ENCODE measurements at places on chromosomes 6 and 20.

GRCh38 chr20:3997446-3997845 lies 17.9 kb downstream of the RNF24 start:
- no peak for DNase-seq

- DNase-seq: no peak
Measured at GRCh38 chr6:44708208-44708607, 320.7 kb downstream of the CDC5L start.

GRCh38 chr6:28567506-28567905 lies 41.8 kb downstream of the GPX5 start:
- DNase-seq: no peak

- peak; percentile 65 for DNase-seq
Measured at GRCh38 chr6:127266892-127267645, 405 bp downstream of the RNF146 start.

DNA sequence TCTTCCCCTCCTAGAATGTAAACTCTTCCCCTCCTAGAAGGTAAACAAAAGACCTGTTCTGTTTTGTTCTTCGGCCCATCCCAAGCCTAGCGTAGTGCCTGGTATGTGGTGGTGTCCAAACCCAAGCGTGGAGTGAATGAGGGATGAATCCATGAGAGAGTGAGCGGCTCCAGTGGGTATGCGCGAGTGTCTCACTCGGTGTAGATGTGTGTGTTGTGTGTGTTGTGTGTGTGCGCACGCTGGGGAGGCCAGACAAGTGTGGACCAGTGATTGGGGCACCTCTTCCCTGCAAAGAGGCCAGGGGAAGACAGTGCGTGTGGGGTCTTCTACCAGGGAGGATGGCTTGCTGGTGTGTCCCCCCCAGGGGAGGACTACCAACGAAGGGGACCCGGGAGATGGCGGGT lies 392 bp upstream of the SLC2A10 start:
- no peak for DNase-seq

- DNase-seq: no peak
Measured at GRCh38 chr6:33877982-33878535, 74.3 kb upstream of the MLN start.

GRCh38 chr20:19506021-19506420 lies 252.0 kb upstream of the RIN2 start:
- no peak for DNase-seq

DNA sequence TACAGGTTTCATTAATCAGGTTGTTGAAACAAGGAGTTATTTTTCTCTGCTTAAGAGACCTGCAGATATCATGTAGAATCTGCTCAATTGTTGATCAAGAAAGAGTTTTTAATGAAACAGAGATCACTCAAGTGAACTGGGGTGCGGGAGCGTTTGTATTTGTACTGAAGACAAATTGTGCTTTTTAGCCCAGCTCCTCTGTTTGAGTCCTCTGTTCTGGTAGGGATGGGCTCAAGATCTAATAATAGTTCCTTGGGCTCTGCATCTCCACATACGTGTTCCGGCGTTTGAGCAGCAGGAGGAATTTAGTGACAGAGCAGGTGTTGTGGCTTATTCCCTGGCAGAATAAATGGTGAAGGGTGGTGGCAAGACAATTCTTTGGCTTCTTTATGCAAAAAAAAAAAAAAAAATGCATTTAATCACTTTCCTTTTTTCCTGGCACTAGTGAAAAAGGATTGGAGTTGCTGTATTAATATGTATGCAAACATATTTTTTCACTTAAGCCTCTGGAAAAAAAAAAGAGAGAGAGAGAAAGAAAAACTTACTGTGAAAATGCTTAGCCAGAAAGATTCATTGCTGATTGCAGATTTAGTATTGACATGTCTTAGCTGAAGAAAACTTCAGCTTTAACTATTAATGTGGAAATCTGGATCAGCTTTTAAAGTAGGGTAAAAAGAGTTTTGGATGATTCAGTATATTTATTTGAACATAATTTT lies 4.0 kb downstream of the CITED2 start:
- DNase-seq: no peak

DNA sequence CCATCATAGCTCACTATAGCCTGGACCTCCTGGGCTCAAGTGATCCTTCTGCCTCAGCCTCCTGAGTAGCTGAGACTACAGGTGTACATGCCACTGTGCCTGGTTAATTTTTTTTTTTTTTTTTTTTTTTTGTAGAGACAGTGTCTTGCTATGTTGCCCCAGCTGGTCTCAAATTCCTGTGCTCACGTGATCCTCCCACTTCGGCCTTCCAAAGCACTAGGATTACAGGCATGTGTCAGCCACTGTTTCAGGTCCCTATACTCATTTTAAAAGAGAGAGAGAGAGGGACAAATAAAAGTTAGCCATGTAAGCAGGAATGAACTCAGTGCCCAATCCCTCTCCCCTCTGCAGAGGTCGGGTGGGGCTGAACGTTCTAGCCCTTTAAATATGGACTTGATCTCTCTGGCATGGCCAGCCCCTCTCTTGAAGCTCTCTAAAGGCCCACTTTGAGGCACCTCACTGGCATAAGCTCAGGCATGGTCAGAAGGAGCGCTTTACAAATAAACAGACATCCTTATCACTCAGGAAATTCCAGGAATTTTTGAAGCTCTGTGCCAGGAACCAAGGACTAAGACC lies 9.0 kb upstream of the SERPINB1 start:
- DNase-seq: no peak

GRCh38 chr6:136038531-136038930 lies 187.0 kb downstream of the PDE7B start:
- no peak for DNase-seq

- DNase-seq: no peak
Measured at GRCh38 chr6:140669321-140669720, 1294.9 kb upstream of the CITED2 start.

DNA sequence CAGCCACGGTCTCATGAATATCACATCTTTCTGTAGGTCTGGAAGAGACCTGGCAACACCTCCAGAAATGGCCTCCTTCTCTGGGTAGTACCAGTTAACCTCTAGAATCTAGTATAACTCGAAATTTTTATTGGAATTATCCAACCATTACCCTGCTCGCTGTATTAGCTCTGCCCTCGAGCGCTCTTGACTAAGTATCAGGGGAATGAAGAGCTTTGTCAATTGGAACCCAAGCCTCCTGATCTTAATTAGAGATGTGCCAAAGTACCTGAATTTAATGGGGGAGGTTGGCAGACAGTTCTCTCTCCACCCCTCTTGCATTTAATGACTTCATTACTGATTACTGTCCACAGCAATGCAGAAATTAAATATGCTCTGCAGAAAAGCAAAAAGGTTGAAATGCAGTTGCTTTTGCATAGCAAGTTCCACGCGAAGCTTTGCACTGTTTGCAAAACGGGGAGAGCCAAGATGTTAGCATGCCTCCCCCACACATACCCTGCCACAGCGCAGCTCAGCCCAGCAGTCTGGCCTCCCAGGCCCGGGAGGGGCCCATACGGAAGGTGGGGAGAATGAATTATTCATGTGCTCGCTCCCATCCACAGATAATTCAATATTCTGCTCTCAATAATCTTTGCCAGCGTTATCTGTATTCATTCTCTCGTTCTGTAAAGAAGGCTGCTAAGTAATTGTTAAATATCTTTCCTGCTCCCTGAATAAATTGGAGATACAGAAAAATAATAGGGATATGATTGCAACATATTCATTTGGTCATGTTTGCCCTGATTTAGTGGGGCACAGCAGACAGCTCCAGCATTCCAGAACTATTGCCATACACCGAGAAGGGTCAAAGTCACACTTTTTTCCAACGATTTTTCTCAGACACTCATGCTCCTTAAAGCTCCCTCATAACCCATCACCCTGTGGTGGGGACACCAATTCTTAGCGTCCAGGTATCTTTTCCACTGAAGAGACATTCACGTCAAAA lies 305.8 kb downstream of the CDH26 start:
- DNase-seq: no peak

GRCh38 chr6:28880894-28881780 lies 42.6 kb downstream of the TRIM27 start:
- DNase-seq: peak; percentile 78

- no peak for DNase-seq
Measured at GRCh38 chr6:58073263-58073662, 755.8 kb downstream of the PRIM2 start.

DNA sequence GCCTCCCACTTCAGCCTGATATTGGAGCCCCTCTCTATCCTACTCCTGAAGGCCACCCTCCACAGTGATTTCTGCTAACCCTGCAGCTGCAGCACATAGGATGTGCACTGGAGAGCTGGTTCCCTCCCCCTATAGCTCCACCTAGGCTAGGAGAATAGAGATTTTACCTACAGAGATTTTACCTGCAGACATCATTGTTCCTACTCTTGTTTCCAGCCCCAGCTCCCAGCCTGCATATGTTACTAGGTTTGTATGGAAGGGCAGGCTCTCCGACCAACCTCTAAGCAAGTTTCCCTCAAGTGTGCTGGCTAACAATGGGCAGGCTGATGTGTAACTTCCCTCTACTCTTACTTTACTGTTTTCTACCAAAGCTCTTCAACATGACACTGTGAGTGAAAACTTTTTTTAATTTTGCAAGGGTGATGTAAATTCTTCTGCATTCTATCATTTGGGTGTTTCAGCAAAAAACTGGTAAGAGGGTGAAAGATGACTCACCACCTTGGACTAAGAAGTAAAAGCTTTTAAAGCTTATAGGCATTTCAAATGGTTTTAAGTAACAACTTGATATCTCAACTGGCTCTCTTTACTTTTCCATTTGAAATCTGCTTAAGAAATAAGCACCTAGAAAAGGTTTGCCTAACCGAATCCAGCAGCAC lies 106.8 kb downstream of the CDK19 start:
- peak; percentile 51 for DNase-seq

DNA sequence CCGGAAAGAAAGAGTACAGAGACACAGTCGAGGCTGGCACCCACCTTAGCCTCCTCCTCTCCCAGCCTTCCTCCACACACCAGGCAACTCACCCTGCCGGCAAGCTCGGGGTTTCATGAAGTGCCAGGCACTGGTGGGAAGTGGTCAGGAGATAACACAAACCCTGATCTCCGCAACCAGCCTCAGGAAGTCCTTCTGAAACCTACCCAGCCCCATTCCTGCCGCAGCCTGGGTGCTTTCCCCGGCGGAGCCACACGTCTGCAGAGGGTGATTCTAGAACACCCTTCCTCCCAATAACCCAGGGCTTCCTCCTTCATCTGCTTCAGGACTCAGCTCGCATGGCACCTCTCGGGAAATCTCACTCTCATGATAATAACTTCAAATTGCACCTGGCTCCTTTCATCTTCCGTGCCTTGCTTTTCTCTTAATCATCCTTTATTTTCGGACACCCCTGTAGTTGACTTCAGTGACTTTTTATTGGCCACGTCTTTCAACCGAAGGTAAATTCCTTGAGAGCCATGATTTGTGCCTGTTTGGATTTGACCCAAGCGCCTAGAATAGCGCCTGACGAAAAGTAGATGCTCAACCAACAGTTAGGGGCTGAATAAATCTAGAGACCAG lies 8.7 kb upstream of the HLA-E start:
- DNase-seq: peak; percentile 63

GRCh38 chr6:10151144-10151915 lies 263.5 kb downstream of the TFAP2A start:
- no peak for DNase-seq

DNA sequence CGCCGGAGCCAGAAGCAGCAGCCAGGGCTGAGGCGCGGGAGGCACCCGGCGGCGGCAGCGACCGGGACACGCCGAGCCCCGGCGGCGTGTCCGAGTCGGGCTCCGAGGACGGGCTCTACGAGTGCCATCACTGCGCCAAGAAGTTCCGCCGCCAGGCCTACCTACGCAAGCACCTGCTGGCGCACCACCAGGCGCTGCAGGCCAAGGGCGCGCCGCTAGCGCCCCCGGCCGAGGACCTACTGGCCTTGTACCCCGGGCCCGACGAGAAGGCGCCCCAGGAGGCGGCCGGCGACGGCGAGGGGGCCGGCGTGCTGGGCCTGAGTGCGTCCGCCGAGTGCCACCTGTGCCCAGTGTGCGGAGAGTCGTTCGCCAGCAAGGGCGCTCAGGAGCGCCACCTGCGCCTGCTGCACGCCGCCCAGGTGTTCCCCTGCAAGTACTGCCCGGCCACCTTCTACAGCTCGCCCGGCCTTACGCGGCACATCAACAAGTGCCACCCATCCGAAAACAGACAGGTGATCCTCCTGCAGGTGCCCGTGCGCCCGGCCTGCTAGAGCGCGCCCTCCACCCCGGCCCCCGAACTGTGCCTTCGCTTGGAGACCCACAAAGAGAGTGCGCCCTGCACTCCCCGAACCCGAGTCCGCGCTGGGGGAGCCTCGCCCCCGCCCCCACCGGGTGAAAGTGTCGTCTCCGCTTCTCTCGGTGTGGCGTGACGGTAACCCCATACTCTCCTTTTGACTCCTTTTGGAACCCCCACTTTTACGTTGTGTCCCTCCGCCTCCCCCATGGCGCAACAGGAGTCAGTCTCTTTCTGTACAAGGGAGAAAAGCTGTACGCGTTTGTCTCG lies 1.6 kb downstream of the INSM1 start:
- DNase-seq: no peak

DNA sequence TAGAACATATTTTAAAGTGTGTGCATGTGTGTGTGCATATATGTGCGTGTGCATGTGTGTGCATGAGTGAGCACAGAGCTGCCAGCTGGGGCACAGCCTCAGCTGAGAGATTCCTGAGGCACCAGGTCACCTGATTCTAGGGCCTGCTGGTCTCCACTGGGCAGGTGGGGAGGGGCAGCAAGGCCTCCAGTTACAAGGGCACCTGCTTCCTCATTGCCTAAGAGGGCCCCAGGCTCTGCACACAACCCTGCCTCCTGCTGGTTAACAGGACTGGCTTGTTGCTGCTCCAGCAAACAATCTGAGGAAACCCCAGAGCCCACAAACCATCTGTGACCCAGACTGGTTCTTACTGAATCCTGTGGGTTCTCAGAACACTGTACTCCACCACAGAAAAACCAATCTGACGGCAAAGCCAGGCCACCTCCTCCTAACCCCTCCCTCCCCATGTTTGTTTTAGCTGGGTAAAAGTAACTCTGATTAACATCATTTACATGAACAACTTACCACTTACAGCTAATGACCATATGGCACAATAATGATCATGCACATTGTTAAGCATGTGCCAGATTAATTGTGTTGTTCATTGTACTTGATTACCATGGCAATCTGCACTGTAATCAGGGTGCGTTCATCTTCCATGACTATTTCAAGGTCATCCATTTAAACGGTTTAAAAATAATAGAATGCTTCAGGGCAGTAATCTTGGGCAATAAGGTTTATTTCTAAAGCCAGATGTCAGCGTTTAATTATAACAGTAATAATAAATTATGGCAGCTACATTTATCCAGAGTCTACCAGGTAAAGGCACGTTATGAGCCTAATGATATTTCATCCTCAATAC lies 23.1 kb upstream of the UBE2J1 start:
- no peak for DNase-seq

DNA sequence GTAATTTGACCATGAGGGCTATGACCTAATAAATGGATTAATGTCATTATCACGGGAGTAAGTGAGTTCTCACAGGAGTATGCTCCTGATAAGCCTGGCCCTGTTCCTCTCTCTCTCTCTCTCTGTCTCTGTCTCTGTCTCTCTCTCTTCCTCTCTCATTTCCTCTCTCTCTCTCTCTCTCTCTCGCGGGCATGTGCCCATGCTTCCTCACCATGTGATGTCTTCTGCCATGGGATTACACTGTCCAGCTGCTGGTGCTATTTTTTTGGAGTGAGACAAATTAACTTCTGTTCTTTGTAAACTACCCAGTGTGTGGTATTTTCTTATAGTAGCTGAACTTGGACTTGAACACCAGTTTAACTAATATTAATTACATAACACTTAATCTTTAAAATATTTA lies 374.3 kb upstream of the GJE1 start:
- DNase-seq: no peak
